Skin of body (tissue), 3 donors: ENCODE measurements at places on chromosomes 11 and 22.

- no peak for DNase-seq
Measured at GRCh38 chr22:21636629-21637218, 4.2 kb downstream of the CCDC116 start.

GRCh38 chr11:32259641-32260081, 168.8 kb downstream of the RCN1 start:
- no peak for DNase-seq

DNA sequence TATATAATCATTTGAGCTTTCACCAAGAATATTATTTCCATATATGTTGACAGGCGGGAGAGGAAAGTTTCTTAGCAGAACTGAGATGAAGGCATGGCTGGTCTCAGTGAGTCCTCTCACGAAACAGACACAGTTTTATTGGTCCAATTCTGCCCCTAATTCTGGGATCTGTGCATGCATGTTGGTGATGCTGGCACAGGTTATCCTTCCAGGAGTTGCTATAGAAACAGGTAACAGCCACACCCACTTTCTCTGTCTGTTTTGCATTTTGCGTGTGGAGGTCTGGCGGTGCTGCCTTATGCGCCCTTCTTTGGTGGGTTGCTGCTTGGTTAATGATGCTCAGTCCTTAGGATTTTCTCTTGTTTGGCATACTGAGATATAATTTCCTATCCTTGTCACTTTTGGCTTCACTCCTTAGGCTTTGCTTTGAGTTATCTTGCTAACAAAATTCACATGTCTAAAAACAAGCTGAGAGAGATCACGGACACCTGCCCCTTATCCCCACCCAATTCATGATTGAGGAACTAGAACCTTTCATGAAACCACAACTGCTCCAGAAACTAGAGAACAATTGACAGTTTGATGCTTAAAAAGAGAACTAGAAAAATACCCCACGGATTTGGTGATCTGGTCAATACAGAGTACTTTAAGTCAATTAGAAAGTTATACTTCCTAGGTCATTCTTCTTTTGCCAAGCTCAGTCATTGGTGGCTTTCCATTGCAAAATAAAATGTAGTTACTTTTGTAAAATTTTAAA, 189.3 kb downstream of the FAT3 start:
- DNase-seq: no peak

- DNase-seq: no peak
Measured at GRCh38 chr11:88384669-88385005, 47.1 kb upstream of the CTSC start.

DNA sequence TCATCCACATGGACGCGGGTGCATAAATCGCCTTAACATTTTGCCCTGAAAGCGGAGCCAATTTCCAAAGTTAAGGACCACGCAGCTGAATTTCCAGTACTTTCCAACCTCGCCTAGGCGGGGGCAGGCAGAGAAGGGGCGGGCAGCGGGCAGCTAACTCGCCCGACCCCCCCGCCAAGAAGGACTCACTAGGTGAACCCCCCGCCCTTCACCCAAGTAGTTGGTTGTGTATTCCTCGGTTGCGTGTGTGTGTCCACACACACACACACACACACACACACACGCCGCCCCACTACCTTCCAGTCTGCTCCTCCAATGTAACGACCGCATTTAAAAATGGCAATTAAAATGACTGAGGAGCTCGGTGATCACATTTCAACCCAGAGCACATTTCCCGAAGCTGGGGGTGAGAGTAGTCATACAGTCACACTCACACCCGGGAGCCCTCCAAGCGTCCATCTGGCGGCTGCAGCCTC, 1.4 kb downstream of the TENM4 start:
- no peak for DNase-seq
